Activated T-cell treated with anti-CD3 and anti-CD28 coated beads for 4 hours (primary cell): ENCODE measurements at places on chromosomes 12 and 14.

GRCh38 chr12:124774054-124774461 lies 89.6 kb downstream of the SCARB1 start:
- no peak for DNase-seq

- DNase-seq, result no peak
These were observed 48.8 kb downstream of the CIT start for GRCh38 chr12:119828300-119828699.

- no peak for DNase-seq
These were observed 737.7 kb downstream of the DIO2 start for GRCh38 chr14:79473651-79474050.

GRCh38 chr12:122880668-122881067 lies 15.3 kb downstream of the VPS37B start:
- DNase-seq, result no peak

- DNase-seq, result no peak
These were observed 26.2 kb upstream of the PLEKHG6 start for GRCh38 chr12:6284273-6284672.

- no peak for DNase-seq
These were observed 751.8 kb downstream of the GALC start for GRCh38 chr14:87241018-87241768.
